NCI-H2081 (cell line): ENCODE measurements at places on chromosomes 4 and X.

DNA sequence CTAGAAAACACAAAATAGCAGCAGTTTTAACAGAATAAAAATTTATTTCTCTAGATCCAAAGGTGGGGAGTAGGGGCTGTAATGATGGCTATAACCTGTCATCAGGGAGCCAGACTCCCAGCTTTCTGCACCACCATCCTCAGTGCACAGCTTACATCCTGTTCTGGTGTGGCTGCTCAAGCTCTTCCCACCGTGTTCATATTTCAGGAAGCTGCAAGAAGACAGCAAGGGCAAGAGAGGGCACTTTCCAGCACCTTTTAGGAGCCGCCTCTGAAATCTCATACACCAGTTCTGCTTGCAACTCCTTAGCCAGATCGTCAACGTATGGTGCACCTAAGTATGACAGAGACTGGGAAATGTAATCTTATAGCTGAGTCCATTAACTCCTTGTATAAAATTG, 253.7 kb downstream of the CENPC start:
- DNase-seq, result no peak

DNA sequence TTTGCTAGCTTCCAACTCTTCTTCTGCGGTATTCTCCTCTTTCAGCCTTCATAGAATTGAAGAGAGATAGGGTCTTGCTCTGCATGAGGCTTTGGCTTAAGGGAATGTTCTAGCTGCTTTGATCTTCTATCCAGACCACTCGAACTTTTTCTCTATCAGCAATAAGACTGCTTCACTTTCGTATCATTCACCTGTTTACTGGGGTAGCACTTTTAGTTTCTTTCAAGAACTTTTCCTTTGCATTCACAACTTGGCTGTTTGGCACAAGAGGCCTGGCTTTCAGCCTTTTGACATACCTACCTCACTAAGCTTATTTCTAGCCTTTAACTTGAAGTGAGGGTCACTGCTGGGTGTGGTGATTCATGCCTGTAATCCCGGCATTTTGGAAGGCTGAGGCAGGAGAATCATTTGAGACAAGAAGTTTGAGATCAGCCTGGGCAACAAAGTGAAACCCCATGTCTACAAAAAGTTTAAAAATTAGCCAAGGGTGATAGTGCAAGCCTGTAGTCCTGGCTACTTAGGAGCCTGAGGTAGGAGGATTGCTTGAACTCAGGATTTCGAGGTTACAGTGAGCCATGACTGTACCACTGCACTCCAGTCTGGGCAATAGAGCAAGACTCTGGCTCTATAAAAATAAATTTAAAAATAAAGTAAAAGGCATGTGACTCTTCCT, 47.1 kb upstream of the HPGDS start:
- DNase-seq, result no peak

GRCh38 chr4:169164669-169165415, 105.9 kb downstream of the SH3RF1 start:
- DNase-seq, result no peak

DNA sequence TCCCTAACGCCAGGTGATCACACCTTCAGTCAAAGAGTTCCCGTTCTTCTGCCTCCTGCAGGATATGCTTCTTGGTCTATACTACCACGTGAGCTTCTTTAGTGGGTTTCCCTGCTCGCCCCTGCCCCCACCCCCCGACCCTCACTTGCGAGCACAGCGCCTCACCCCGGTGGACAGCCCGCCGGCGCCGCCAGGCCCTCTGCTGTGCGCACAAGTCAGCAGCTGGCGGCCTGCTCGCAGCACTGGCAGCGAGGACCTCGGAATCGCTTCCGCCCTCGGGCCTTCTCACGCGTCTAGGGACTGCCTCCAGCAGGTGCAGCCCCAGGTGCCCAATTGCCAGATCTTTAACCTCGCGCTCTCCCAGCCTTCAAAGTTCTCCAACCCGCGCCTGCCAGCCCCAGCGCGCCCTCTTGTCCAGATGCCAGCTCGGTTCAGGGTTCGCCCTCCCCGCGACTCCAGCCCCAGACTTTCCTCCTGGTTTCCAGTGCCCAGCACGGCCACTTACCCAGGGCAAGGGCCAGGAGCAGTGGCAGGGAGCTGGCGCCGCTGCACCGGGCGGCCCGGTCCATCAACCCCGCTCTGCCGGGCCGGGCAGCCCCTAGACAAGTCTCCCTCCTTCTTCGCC, 454 bp downstream of the BTC start:
- peak; percentile 72 for DNase-seq

- DNase-seq, result peak; percentile 37
Observed at GRCh38 chrX:14039344-14039743, 9.7 kb upstream of the GEMIN8 start.

DNA sequence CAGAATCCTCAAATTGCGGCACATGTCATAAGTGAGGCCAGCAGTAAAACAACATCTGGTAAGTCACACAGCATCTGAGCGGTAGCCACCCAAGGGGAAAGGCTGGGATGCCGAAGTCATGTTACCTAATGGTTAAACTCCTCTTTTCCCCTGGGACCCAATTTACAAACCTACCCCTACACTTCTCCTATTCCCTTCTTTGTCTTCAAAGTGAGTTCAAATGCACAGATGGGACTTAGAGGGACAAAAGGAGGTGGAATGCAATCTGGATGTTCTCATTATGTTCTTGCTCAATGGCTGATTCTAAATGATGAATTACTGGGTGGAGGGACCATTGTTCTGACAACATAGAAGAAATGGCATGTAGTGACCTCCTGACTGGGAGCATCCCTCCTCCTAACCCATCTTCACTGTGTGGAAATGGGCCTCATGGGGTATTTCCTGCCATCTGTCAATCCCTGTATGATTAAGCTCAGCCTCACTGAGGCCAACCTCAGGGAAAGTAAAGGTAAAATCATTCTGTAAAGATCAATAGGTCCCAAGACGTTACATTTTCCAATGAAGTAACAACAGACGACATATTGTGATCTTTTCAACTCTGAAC, 8.5 kb downstream of the CD40LG start:
- no peak for DNase-seq

DNA sequence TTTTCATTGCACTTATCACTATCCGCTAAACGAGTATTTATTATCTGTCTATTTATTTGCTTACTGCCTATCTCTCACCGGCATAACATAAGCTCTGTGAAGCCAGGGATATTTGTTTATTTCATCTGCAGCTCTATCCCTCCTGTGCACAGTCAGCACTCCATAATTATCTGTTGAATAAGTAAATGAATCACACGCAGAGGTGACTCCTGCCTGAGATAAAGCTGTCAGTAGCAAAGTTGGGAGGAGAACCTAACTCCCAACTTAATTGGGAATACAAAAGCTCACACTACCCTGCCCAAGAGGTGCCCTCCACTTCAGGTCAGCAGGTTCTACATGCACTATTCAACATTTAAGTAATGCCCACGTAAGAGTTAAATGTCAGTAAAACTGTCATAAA, 85.7 kb downstream of the CORIN start:
- DNase-seq, result peak; percentile 3

DNA sequence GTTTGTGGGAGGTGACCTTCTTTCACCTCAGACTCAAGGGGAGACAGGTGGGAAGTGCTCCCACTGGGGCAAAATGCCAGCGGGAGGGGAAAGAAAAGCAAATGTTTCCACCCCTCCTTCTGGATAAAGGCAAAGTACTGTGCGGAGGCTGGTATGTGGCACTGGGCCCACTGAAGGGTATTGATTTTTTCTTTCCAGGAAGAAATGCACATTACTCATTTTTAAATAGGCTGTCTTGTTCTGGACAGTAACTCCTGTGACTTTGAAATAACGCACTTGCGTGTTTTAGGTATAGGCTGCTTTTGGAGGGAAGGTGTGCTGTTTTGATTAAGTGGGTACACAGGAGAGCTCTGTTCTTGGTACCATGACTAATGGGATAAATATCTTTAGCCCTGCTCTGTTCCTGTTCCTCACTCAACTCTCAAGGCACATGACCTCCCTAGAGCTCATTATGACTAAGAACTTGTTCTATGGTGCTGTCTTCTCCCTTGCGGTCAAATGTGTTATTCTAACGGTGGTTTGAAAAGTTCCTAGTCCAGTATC, 40.7 kb upstream of the MBTPS2 start:
- DNase-seq, result peak; percentile 32

DNA sequence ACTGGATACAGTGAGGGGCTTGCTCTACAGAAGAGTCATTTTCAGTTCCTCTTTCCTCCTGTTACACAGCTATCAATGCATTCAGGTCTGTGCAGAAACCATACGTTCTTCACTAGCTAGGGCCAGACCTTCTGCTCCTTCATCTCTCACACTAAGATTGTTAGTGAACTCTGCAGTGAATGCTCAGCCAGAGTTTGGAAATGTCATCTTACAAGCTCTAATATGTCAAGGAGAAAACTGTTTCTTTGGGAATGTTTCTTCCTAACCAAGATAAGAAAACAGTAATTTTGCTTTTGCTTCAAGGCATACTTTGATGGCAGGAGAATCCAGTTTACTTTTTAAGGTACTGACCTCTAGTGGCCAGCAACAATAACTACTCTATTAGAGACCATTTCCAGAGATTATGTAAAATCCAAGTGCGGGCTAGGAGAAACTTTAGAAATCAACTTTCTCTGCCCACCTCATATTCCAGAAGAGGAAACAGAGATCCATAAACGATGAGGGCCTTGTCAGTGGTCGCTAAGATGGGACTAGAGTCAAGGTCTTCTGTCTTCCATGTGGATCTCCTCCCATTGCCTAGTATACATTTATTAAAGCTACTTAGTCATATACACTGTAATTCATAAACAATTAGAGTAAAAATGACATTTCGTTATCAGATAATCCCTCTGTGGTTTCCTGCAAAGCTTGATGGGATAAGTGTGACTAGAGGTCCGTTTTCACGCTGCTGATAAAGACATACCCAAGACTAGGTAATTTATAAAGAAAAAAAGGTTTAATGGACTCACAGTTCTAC, 12.1 kb upstream of the CC2D2A start:
- DNase-seq, result peak; percentile 36

DNA sequence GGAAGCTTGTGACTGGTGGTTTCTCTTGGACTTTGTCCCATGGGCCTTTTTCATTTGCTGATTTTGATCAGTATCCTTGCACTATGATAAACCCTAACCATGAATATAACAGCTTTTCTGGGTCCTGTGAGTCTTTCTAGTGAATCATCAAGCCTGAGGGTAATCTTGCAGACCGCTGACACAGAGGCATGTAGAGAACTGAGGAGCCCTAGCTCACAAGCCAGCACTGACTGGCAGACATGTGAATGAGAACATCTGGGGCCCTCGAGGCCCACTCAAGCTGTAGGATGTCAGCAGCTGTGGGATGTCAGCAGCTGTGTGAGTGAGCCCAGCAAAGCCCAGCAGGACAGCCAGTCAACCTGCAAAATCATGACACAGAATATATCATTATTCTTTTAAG, 36.7 kb downstream of the HMGB3 start:
- no peak for DNase-seq

DNA sequence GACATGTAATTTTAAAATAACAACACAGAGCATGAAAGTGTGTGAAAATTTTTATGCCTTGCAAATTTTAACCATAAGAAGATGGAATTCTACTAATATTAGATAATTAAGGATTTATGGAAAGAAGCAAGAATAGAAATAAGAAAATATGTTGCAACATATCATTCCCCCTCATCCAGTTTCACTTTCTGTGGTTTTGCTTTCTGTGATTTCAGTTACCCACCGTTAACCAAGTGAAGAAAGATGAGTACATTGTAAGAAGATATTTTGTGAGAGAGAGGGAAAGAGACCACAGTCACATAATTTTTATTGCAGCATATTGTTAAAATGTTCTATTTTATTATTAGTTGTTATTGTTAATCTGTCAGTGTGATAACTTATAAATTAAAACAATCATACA, 77.9 kb downstream of the ADAM29 start:
- no peak for DNase-seq

DNA sequence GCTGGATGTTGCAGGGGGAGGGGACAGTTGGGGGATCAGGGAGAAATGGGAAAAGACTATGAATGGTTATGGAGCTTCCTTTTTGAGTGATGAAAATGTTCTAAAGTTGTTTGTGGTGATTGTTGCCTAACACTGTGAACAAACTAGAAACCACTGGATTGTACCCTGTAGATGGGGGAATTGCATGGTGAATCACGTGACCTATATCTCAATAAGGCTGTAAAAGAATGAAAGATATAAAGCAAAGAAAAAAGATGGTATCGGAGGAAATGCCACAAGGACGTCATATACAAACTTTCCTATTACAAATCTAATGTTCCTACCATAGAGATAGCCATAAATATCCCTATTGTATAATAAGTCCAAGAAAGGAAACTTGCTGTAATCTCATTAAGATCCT, 20.6 kb upstream of the CT55 start:
- no peak for DNase-seq

DNA sequence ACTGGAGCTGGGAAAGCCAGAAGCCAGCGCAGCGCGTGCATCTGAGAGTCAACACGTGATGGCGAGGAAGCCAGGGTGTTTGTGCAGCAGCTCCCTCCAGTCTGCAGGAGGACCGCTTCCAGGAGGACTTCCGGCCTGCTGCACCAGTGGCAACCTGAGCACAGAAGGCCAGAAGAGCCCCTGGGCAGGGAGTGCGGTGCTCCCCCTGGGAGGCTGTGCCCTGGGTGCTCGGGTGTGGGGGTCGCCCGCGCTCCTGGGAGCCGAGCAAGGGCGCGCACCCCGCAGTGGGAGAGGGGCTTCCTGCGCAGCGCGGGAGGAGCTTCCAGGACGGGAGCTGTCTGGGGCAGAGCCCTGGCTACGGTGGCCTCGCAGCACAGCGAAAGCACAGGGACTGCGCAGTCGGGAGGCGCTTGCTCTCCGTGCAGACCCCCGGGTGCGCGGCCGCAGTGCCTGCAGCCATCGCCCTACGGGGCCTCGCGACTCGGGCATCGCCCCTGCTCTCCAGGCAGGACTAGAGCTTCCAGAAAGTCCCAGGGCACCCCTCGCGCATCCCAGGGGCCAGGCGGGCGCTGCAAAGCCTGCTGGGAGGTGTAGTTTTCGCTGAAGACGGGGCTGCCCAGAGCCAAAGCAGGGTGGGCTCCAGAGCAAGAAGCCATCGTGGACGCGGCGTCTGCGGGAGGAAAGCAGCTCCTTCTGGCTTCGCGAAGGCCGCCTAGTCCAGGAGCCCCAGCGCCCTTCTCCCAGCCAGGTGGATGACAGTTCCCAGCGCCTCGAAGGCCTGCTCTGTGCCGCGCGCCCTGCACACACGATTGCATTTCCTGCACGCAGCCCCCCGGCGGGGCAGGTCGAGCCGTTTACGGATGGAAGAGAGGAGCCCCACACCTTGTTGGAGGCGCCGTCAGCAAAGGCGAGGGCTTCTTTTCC, 24.1 kb upstream of the WFS1 start:
- no peak for DNase-seq

GRCh38 chr4:77818073-77818601, 1.0 kb downstream of the CNOT6L start:
- peak; percentile 36 for DNase-seq
